Right atrium auricular region (tissue), 2 donors: ENCODE measurements at places on chromosomes 4 and X. TPM values are rescaled to one million over a fixed set of nuclear protein-coding genes. Genes with fewer than 3 reads are reported as not detected.

Gene APEX2
- 6.6 TPM for total RNA-seq

Gene POU4F2
- total RNA-seq = not detected

Gene GPR82
- total RNA-seq = 0.31 TPM

Gene GYG2
- total RNA-seq = 6.0 TPM

Gene PLK4
- not detected for total RNA-seq

Gene IL13RA2
- total RNA-seq = 0.47 TPM

Gene KLB
- 0.11 TPM for total RNA-seq

Gene TEX13B
- not detected for total RNA-seq

DNA sequence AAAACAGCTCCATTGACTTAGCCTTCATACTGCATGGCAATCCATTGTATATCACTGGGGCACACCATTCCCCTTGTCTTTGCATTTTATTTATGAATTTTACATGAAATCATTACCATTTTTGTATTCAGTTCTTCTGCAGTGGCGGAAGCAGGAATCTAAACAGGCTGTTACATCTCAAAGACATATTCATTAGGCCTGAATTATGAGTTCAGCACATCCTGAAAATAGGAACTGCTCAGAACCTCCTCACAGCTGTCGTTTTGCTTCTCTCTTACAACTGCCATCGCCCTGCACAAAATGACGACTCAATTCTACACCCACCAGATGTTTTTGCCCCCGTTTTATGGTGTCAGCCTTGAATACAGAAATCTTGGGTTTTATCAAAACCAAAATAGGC lies 474.4 kb upstream of the MAGEB18 start:
- DNase-seq = no peak

- no peak for DNase-seq
These were observed 55.2 kb downstream of the MGST2 start for GRCh38 chr4:139720806-139721205.

- DNase-seq = no peak
These were observed 58.9 kb upstream of the DKK2 start for GRCh38 chr4:107094976-107095375.

GRCh38 chr4:161132715-161133425 lies 1030.9 kb downstream of the FSTL5 start:
- DNase-seq = no peak

DNA sequence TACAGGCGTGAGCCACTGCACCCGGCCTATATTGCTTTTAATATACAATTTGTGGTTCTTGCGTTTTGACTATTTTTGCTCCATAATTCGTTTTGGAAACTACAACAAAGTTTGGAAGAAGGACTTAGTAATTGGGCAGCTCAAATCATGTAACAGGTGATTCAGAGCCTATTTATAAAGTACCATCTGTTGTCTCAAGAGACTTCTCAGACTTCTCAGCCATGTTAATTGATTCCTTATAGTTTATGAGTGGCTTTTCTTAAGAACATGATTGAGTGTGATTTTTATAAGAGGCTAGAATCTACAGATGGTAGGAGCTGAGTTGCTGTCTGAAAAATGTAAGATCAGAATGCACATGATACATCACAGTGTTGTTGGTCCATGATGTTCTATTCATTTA lies 240.2 kb downstream of the ADGRL3 start:
- no peak for DNase-seq

DNA sequence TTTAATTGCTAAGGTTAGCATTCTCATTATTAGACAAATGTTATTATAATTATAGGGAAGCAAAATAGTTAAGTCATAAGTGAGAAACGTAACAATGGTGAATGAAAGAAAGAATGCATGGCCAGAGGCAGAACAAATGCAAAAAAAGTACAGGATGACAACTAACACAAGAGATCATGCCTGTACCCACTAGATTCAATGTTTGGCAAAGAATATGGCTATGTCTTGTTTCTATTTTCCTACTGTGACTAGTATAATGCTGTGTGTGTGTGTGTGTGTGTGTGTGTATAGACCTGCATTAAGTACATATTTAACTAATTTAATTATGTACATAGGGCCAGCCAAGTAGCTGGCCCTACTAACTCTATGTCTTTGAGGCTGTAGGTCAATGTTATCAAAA lies 12.9 kb upstream of the BMP2K start:
- DNase-seq = no peak

DNA sequence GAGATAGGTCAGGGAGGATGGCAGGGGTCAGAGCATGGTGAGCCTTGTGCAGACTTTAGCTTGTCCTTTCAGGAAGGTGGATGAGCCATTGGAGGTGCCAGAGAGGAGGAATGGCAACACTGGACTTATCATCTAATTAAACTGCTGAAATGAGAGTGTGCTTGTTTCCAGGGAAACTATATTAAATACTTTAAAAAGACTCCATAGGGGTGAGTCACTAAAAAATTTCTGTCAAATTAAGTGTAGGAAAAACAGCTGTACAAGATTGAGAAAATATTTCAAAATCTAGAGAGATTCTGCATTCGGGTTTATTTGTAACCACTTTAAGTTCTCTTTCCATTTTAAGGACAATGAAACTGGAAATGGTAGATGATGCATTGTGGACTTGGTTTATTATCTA lies 11.4 kb downstream of the FRAS1 start:
- DNase-seq = no peak

DNA sequence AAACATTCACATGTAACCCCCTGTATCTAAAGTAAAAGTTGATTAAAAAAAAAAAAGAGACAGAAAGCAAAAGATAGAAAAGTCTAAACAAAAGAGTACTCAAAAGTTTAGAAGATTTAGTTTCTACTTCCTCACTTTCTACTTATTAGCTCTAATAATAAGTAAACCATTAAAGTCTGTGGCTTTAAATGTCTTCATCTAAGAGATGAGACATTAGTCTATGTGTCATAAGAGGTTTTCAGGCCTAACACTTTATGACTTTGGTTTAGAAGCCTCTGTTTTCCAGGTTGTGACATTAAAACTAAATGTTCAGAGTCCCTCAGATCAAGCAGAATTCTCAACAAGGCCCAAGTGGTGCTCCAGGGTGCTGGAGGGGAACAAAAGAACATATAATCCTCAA lies 42.2 kb upstream of the GUCY1A1 start:
- DNase-seq = no peak

DNA sequence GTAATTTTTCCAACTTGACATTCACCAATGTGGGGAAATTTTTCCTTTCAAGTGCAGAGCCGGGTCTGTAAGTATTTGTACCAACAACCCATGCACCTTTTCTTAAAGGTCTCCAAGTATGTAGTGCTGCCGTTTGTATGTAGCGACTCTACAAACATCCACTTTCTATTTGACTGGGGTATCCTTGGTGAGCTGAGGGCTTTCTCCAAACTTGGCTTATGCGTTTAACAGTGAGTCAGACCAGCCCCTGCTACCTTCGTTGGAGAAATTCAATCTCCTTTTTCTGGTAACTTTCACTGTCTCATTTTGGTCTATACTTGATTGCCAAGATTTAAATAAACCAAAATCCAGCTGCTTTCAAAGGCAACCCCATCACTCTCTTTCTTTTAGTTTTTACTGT lies 34.9 kb downstream of the MGST2 start:
- no peak for DNase-seq

DNA sequence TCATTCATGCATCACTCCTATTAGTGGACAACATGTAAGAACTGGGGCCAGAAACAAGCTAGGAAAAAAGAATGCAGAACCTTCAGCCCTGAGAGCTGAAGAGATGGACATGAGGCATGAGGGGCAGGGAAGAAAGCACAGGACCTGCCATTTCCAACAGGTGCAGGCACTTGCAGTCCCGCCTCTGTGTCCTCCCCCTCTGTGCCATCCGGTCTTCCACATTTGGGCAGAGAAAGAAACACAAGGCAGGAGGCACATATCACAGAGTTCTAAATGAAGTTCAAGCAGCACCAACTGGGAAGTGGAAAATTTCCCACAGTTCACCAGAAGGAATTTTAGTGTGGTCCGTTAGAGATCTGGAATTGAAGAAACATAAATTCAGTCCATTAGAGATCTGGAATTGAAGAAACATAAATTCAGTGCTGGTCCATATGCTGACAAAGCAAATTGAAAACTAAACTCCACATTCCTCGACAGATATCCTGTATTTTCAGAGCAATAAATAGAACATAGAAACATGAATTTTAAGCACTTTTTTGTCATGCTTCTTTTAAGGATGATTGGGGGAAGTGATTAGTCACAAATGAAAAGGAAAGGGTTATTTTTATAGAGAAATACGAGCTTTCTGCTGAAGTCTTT lies 57.2 kb upstream of the DAPP1 start:
- DNase-seq = no peak

DNA sequence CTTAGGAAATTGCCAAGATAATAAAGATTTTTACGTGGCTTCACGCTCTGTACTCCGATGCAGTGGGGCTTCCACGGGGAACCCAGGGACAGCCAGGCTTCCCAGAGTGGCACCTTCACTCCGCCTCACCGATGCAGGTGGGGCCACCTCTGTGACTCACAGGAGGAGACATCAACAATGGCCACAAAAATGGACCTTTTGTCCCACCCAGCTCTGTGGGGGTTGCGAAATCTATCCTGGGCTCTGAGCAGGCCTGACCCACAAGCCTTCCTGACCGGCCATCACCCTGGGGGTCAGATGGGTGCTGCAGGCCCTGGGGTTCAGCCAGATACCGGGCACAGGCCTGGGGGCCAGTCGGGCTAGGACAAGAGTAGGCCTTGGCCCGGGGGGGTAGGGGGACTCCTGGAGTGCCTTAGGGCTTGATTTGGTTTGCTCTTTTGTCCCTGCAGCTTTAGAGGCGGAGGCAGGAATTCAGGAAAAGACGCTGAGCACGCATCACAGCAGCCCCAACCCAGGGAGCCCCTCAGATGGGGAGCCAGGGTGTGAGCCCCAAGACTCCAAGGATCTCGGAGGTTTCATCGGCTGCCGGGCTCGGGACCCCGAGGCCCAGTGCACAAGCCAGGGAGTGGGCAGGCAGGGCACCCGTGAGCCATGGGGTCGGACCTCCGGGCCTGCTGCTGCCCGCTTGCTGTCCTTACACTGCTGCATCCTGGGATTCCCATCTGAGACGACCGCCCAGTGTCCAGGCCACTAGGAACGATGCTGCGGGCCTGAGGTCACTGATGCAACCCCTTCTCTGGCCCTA lies 136.5 kb upstream of the NKX1-1 start:
- no peak for DNase-seq

DNA sequence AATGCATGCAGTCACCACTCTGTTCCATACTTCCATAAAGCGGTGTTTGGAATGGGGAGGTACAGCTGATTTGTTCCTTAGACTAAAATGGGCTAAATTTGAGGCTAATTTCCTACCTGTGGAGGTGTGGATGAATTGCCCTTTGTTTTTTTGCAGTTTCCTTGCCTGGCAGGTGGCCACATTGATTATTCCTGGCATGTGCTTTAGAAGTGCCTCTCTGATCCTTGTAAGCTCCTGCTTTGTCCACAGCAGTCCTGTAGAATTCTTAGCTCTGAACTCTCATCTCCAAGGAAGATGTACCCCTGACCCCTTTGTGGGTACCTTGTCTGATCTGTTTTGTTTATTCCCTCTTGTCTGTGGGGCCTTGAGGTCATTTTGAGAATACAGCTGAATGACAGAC lies 136.8 kb downstream of the ADGRL3 start:
- no peak for DNase-seq

DNA sequence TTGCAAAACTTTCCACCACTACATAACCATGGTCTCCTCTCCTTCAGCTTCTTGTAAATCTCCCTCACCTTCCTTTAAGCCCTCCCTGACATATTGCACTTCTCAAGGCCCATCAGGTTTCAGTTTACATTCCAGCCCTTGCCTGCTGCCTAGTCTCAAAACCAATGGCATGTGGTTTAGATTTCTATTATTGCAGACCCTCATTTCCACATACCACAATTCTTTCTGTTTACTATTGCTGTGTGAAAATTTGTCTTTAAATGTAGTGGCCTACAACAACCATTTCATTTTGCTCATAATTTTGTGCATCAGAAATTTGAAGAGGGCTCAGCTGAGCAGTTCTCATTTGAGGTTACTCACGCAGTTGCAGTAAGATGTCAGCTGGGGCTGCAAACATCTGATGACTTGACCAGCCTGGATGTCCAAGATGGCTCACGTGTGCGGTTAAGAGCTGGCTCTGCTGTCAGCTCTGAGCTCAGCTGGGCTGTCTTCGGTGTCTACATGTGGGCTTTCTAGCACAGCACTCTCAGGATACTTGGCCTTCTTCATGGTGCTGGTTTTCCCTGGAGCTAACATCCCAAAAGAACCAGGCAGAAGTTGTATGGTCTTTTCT lies 29.9 kb upstream of the SOD3 start:
- no peak for DNase-seq

DNA sequence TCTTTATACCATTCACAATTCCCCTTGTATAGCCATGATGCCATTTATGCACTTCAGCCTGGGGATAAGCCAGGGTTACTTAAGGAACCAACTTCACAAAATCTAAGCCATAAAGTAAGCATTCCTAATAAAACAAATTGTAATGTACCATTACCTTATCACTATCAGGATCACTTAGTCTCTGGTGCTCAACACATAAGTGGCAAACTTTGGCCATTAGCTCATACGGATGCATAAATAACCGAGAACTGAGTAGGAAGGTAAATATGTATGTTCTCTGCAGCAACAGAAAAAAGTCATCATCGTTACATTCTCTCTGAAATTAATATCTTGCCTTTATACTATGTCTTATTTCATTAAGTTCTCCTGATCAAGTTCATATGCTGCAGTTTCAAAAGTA lies 14.4 kb downstream of the RASGEF1B start:
- no peak for DNase-seq

DNA sequence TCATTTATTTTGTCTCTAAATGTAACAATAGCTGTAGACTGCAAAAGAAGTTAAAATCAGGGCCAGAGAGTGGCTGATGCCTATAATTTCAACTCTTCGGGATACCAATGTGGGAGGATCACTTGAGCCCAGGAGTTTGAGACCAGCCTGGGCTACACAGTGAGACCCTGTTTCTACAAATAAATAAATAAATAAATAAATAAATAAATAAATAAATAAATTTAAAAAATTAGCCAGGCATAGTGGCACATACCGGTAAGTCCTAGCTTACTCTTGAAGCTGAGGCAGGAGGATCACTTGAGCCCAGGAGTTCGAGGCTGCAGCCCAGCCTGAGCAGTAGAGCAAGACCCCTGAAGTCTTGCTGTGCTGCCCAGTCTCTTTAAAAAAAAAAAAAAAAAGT lies 79.1 kb downstream of the WWC2 start:
- DNase-seq = no peak

- no peak for DNase-seq
These were observed 54.0 kb upstream of the TACR3 start for GRCh38 chr4:103773691-103774231.
